ENCODE measurements at places on chromosomes 11 and 22. TPM values are rescaled to one million over a fixed set of nuclear protein-coding genes. Genes with fewer than 3 reads are reported as not detected.
A peak's percentile ranks its signal among the peaks of the same experiment; 100 is the strongest.

GRCh38 chr11:3982431-3982830 is 112.2 kb upstream of the RRM1 start:
- H3K27ac ChIP-seq, result no peak overlapping the region
- H3K36me3 ChIP-seq, result no peaks in the 10 kb centered on the region
- peaks cover 6% of the 10 kb centered on the region for H3K4me1 ChIP-seq

DNA sequence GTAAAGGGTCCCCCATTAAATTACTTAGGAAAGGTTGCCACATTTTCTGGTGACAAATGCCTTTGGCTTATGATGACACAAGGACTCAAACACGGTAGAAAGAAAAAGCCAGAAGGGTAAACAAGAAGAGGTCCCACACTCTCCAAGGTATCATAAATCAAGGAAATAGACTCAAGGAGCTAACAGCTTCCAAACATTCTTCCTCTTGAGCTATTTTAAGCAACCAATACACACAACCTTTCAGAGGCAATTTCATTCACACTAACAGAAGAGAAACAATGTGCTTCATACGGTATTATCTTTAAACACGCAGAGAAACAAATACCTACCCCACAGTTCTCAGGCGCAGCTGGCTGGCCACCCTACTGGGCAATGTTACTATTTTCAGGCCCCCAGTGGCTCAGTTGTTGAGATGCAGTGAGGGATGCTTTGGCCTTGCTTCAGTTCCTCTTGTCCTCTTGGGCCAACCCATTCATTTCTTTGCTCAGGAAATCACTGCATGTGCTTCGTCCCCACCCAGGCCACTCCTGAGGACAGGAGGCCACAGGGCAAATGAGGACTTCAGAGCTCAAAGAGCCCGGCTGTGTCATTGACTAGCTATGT is 15.8 kb downstream of the ABTB2 start:
- H3K4me1 ChIP-seq, result peaks cover 13% of the 10 kb centered on the region
- H3K27ac ChIP-seq, result peak overlapping the region; percentile 78
- no peaks in the 10 kb centered on the region for H3K36me3 ChIP-seq
- DNase-seq, result no peak
- H3K4me3 ChIP-seq, result no peak overlapping the region

GRCh38 chr22:25383278-25383820 is 163.9 kb downstream of the CRYBB2 start:
- no peaks in the 10 kb centered on the region for H3K4me1 ChIP-seq
- DNase-seq, result no peak
- no peaks in the 10 kb centered on the region for H3K27me3 ChIP-seq

DNA sequence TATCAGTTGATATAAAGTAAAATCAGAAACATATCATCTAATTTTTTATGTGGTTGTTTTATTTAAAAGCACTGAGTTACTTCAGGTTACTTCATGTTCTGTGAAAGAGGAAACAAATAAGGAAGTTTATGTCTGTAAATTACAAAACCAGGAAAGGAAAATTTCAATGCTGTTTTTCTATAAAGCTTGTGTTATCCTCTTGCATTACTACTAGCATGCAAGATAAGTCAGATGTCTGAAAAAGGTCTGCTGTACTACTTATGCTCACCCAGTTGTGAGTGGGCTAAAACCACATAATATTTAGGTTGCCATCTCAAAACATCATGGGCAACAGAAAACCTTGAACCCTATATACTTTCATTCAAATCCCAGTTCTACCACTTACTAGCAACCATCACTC is 121.5 kb downstream of the ATG16L2 start:
- no peaks in the 10 kb centered on the region for H3K27me3 ChIP-seq
- DNase-seq, result no peak
- H3K4me1 ChIP-seq, result no peaks in the 10 kb centered on the region
- no peak overlapping the region for H3K4me3 ChIP-seq
- H3K36me3 ChIP-seq, result no peaks in the 10 kb centered on the region
- H3K27ac ChIP-seq, result peak overlapping the region; percentile 63

- no peak for DNase-seq
- no peak overlapping the region for H3K4me3 ChIP-seq
Measured at GRCh38 chr22:19358703-19359553, 67.4 kb upstream of the CLTCL1 start.

GRCh38 chr11:8717876-8718753 is 35.5 kb downstream of the RPL27A start:
- H3K36me3 ChIP-seq, result peaks cover under 1% of the 10 kb centered on the region
- no peak overlapping the region for H3K4me3 ChIP-seq
- H3K4me1 ChIP-seq, result peaks cover 24% of the 10 kb centered on the region
- no peaks in the 10 kb centered on the region for H3K27me3 ChIP-seq

DNA sequence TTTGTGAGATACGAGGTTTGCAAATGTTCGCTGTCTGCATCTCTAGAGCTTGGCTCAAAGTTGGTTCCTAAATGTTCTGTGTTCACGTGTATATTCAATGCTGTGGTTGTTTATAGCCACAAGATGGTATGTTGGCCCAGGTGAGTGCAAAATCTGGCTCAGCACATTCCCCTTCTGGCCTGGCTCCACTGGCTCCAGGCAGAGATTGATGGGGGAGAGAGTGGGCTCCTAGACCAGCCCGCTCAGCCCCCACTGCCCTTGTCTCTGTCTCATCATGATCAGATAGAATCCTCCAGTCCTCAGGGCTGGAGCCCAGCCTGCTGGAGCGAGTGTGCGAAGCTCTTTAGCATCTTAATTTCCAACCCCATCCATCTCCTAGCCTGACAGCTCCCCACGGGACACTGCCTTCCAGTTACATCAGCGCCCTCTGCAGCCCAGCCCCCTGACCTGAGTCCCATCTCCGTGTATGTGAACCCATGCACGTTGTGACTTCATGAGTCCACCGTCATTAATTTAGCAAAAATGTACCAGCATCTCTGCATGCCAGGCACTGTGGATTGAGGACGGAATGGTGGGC is 2.0 kb downstream of the P2RX3 start:
- peaks cover 4% of the 10 kb centered on the region for H3K4me1 ChIP-seq
- H3K36me3 ChIP-seq, result no peaks in the 10 kb centered on the region
- no peaks in the 10 kb centered on the region for H3K27me3 ChIP-seq
- H3K4me3 ChIP-seq, result no peak overlapping the region
- no peak for DNase-seq
- H3K27ac ChIP-seq, result no peak overlapping the region

IGLL1 gene
- total RNA-seq, result not detected

C11orf86 gene
- not detected for total RNA-seq

OR4A16 gene
- not detected for total RNA-seq
